ENCODE measurements at places on chromosomes 1 and 21.

- peak; percentile 70 for DNase-seq
These were observed 200.0 kb downstream of the GABPA start for GRCh38 chr21:25934771-25935224.

DNA sequence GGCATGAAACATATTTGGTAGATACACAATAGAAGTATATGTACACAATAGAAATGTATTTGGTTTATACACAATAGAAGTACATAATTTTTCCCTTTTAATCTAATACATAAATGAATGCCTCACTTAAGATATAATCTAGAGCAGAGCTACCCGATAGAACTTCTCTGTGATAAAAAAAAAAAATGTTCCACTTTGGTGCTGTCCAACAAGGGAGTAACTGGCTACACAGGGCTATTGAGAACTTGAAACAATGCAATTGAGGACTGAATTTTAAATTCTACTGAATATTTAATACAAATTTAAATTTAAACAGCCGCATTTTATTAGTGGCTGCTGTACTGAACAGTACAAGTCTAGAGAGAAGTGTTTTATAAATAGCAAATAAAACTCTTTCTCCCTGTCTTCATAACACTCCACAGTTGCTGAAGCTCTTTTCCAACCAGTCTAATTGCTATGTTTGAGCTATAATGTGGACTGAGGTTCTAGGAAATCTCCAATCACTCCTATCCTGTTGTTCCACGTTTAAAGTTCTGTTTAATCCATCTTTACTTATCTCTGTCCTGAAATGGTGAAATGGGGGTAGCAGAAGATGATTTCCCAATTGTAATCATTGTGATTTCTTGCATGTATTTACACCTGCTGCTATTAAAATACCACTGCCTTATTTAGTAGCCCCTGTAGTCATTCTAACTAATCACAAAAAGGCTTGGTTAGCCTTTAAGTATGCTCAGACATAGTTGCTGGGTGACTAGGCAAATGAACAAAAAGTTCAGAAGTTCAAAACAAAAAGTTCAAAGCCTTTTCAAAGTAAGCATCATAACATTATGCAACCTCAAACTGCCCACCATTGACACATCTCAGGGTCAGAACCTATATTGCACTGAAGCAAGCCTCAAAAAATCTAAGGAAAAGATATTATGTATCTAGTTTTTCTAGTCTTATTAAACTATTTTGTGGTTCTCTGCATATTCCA, 192.3 kb upstream of the C1orf87 start:
- DNase-seq = peak; percentile 26

GRCh38 chr1:235408503-235408960, 41.3 kb downstream of the TBCE start:
- DNase-seq = peak; percentile 38

- DNase-seq = no peak
These were observed 104.9 kb upstream of the PLD5 start for GRCh38 chr1:242629396-242629795.

- DNase-seq = peak; percentile 47
These were observed 27.5 kb downstream of the ATP8B2 start for GRCh38 chr1:154352581-154353459.

DNA sequence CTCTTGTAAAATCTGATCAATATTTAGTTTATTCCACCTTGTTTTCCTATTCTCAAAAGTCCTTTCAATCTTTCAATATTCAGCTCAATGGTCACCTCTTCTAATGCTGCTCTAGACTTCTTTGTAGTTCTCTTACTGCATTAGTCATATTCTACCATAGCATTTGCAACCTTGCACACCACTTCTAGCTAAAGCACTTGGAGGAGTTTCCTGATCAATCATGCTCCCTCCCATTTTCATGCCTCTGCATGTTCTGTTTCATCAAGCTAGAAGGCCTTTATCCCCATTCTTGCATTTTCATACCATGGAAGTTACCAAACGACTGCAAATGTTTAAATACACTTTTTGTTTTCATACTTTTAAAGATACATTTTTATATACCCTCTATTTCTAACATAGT, 72.1 kb downstream of the SLC5A9 start:
- no peak for DNase-seq

DNA sequence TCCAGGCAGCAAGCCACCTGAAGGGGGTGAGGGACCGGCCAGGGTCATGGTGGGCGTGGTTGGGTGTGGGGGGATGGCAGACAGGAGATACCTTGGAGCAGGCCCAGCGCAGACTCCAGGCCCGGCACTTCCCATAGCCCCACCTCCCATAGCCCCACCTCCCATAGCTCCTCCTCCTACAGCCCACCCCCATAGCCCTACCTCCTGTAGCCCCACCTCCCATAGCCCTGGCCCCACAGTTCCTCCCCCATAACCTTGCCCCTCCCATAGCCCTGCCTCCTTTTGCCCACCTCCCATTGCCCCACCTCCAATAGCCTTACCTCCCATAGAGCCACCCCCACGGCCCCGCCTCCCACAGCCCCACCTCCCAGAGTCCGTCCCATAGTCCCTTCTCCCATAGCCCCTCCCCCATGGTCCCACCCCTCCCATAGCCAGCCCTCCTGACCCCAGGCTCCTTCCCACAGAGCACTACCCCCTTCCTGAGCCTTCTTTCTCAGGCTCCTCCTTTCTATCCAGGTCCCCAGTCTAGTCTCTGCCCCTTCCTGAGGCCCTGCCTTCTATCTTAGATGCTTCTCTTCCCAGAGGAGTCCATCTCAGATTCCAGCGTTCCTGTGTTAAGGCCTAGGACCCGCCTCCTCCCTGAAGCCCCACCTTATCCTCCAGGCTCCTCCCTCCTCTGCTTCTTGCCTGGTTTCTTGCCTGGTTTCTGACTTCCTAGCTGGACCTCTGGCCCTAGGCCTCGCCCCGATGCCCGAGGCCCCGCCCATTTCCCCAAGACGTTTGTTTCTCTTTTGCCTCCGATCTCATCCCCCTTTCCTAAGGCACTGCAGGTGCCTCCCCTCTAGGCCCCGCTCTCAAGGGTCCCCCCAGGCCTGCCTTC, 46.8 kb downstream of the PTPRU start:
- DNase-seq = peak; percentile 34

DNA sequence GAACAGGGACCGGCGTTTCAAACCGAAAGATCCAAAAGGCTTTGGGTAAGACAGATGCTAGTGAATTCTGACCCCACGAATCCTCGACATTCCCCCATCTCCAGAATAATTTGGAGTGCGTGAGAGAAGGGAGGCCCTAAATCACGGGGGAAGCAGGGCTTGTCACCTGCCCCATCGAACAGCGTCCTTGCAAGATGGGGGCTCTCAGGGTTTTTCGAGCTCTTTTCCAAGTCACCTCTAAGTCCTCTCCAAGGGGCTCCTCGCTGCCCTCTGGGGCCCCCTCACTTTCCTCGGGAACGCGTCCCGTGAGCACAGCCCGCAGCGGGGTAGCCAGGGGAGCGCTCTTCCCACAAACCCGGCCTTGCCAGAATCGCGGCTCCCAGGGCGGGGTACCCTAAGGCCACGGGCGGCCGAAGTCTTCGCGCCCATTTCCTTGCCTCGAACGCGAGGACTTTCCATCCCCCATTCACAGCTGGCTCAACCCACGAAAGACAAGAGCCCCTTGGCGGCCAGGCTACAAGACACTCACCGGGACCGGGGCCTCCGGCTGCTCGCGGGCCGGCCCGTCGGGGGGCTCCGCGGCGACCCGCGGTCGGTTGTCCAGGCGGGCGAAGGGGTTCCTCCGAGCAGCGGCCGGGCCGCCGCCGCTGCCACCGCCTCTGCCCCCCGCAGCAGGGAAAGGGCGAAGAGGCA, 546 bp downstream of the DONSON start:
- peak; percentile 1 for DNase-seq

GRCh38 chr1:99439433-99440075, 175.3 kb downstream of the PLPPR4 start:
- DNase-seq = peak; percentile 17

DNA sequence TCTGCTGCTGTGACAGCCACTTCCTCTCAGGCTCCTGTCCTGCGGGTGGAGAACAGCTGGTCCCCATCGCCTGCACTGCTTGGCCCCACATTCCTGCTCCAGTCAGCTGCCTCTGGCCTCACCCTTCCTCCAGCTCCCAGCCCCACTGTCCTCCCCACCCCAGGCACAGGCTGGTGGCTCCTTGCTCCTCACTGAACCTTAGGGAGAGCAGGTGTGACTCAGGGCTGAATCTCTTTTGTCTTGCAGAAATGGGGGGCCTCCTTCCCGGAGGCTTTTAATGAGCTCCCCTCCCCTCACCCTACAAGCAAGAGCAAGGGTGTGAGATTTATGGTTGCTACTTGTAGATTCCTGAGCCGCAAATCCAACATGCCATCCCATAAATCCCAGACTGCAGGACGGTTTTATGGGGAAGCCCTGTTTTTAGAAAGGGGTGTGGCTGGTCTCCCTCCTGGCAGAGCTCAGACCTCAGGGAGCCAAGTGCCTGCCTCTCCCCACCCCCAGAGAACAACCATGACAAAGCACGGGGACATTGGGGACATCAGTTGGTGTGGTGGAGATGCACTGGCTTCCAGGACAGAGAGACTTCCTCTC, 15.2 kb downstream of the CDK18 start:
- DNase-seq = no peak

GRCh38 chr21:39874759-39875158, 7.5 kb downstream of the PCP4 start:
- no peak for DNase-seq

- no peak for DNase-seq
These were observed 103.8 kb upstream of the FAM78B start for GRCh38 chr1:166270476-166271150.

DNA sequence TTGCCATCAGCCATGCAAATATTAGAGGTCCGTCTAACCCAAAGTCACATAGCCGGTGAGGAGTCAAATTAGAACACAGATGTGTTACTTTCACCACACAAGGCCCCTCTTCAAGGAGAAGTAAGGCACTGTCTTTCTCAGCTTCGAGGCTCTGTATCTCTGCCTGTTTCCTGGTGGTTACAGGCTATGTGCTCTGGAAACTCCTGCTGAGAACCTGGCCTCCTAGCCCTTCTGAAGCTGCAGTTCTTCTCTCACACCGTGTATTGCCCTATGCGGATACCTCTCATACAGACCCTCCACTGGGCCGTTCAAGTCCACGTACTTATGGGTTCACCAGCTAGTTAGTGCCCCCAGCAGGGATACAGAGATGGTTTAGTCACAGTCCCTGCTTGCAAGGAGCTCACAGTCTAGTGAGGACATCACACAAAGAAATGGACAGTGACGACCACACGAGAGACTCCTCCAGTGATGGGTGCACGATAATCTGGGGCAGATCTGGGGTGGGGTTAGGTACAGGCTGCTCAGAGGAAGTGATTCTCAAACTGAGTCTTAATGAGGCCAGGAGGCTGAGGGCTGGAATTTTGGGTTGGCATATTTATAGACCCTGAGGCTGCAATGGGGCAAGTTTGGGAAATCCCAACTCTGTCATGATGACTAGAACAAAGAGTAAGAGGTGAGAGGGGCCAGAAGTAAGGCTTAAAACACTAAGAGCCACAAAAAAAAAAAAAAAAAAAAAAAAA, 22.8 kb upstream of the ELOA start:
- DNase-seq = peak; percentile 16

GRCh38 chr1:74162333-74162732, 35.6 kb downstream of the LRRIQ3 start:
- DNase-seq = no peak

- no peak for DNase-seq
These were observed 37.4 kb downstream of the CITED4 start for GRCh38 chr1:40824591-40825434.

- no peak for DNase-seq
These were observed 2291.1 kb downstream of the MRPL39 start for GRCh38 chr21:23316190-23316589.

DNA sequence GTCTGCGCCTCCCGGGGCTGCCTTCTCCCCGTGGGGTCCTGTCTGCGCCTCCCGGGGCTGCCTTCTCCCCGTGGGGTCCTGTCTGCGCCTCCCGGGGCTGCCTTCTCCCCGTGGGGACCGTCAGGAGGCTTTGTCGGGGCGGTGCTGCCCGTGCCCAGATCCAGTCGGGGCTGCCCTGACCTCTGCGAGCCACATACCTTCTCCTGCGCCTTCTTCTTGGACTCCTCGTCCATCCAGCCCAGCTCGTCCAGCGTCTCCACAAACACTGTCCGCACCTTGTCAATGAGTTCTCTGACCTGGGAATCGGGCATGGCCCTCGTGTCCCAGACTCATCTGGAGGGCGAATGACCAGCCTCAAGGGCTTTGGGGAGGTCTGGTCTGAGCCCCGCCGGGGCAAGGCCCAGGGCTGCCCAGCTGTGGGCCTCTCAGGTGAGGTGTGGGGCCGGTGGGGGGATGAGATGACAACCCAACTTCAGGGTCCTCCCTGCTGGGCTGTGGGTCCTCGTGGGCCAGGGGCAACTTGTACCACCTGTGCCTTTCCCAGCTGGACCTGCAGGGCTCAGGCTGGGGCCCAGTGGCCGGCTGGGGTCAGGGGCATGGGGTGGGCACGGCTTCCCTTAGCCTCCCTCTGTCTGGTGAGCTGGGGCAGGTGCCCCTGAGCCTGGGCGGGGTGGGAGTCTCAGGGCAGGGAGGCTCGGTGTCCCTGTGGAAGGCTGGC, 9.4 kb downstream of the PRXL2B start:
- no peak for DNase-seq

- no peak for DNase-seq
These were observed 1.4 kb downstream of the PINK1 start for GRCh38 chr1:20634594-20635084.

DNA sequence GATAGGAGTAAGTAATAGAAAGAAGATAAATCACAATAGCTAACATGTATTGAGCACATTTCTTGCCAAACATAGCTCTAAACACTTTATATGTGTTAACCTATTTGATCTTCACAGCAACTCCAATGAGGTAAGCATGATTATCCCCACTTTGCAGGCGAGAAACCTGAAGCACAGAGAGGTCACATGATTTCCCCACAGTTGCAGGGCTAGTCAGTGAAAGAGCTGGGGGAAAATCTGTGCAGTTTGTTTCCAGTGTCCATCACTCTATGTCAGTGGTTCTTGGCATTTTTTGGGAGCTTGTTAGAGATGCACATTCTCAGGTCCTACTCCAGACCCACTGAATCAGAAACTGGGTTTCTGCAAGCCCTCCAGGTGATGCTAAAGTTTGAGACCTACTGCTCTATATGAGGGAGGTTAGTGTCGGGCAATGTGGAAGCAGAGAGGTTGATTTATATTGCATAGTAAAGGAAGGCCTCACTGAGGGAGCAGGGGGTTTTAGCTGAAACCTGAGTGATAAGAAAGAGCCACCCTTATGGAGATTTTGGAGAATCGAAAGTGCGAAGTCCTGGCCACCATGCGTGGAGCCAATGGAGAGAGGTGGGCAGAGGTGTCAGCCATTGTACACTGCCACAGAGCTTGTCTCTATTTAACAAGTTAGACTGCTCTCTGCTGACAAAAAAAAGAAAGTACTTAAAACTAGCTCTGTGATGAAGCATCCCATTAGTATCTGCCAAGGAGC, 20.9 kb downstream of the MCOLN3 start:
- DNase-seq = no peak

GRCh38 chr1:197987294-197987693, 70.1 kb downstream of the LHX9 start:
- DNase-seq = no peak

- DNase-seq = peak; percentile 28
These were observed 111.2 kb downstream of the FASLG start for GRCh38 chr1:172770071-172770470.

GRCh38 chr1:157099633-157100009, at the start of gene ETV3L:
ETV3L (minus strand) TSS chr1:157099808; CDS start chr1:157099523, 285 bp downstream.
- no peak for DNase-seq

All from trophoblast cell (in vitro differentiated cells and primary cell).